Fibroblast of skin of scalp (primary cell): ENCODE measurements at places on chromosomes 12 and 14.
A peak's percentile ranks its signal among the peaks of the same experiment; 100 is the strongest.

DNA sequence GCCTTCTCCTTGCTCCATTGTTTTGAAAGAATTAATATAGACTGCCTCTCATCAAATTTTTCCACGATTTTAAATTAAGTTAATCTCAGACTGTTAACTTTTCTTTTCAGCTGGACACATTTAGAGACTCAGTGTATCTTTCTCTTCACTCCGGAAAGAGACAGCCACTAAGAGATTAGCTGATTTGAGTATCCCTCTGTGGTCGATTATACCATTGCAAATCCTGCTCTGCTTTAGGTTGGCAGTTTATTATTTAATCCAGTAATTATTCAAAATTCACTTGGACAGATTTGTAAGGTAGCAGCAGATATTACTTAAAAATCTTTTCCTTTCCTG is 588 bp upstream of the TWF1 start:
- DNase-seq, result no peak

DNA sequence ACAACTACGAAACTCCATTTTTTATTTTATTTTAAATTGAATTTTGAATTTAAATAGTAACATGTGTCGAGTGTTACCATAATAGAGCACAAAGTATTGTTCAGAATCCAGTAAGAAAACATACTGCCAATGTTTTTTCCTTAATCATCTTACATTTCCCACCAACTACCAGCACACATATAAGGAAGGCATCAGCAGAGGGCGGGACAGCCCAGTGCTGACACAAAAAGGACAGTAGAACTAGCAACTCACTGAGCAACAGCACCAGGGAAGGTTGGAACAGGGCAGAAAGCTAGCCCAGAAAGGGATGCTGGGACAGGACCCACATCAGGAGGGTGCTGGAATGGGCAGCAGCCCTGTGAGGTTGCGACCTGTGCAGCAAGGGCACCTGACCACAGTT is 43.9 kb downstream of the DICER1 start:
- no peak for DNase-seq

DNA sequence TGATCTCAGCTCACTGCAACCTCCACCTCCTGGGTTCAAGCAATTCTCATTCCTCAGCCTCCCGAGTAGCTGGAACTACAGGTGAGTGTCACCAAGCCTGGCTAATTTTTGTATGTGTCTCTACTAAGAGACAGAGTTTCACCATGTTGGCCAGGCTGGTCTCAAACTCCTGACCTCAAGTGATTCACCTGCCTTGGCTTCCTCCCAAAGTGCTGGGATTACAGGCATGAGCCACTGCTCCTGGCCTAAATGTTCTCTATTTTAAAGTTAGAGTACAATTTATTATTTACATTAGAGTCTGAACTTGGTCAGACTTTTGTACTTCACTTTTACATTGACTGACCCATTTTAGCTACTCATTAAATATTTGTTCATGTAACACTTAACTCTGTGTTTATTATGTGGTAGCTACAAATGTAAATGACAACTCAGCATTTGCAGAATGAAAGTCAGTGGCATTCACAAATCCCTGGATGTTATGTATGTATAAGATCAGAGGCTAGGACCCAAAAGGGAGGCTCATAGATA is 409.6 kb downstream of the APAF1 start:
- DNase-seq, result peak; percentile 4

DNA sequence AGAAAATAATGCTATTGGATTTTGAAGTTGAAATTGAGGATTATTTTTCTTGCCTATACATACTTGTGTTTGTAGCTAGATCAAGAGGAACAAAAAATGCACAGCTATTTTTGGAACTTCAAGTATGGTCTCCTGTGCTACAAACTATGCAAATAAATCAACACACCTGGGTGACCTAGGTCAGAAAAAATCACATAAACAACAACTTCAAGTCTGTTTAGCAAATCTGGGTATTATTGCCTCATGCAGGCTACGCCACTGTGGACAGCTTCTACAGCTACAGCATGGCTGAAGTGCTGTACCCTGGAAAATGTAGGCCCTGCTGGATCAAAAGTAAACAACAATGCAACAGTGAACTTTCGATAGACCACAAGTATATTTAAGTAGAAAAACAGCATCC is 87.5 kb downstream of the SLC6A15 start:
- no peak for DNase-seq

GRCh38 chr14:68099495-68100045 is 280.0 kb downstream of the RAD51B start:
- no peak for DNase-seq

- no peak for DNase-seq
Measured at GRCh38 chr12:110006115-110006514, 6.9 kb downstream of the ANKRD13A start.

DNA sequence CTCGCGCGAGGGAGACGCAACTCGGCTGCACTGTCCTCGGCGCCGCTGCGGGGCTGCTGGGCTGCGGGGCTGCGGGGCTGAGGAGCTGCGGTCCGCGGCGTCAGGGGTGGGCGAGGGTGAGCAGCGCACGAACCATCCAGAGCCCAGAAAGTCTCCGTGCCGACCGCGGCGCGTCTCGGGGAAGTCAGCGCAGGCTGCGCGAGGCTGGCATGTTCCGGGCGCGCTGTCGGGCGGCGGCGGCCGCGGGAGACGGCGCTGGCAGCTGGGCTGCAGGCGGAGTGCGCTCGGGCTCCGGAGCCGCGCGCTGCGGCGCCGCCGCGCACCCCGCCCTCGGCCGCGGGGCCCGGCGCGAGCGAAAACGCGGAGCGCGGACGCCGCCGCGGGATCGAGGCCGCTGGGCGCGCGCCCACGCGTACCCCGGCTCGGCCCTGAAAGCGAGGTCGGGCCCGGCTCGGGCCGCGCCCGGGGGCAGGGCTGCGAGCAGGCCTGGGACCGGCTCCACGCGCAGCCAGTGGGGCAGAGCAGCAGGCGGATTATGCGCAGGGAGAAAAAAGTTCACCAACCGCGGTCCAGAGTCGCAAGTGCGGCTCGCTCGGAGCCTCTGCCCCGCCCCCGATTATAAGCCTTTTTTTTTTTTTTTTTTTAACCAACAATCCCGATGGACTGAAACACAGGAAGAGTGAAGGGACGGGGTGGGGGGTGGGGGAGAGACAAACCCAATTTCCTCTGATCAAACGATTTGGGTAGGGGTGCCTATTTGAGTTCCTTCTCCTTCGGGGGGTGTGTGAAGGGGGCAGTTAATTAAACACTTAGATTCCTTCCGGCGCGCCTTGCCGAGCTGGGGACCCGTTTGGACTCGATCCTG is at the start of gene PRICKLE1:
TSS of gene PRICKLE1 (minus strand) at position 282 of the 865 bp plus-strand sequence. CDS start 117,230 bp downstream, outside the sequence.
- DNase-seq, result peak; percentile 62

- DNase-seq, result no peak
Measured at GRCh38 chr12:39692258-39692853, 72.8 kb upstream of the ABCD2 start.

DNA sequence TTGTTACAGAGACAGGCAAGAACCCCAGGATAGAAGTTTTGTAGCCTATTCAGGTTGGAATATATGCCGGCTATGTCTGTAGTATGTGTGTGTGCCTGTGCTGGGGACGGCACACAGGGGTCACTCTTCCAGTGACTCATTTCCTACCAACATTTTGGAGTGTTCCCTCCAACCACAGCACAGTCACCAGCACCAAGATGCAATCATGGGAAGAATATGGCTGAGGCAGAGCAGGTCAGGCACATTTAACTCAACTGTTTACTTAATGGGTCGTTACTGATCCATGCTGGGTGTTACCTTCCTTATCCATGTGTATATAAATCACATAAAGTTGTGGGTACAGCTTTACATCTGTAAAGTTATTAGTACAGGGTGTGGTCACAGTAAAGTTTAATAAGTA is 178.3 kb downstream of the PRKD1 start:
- peak; percentile 44 for DNase-seq

DNA sequence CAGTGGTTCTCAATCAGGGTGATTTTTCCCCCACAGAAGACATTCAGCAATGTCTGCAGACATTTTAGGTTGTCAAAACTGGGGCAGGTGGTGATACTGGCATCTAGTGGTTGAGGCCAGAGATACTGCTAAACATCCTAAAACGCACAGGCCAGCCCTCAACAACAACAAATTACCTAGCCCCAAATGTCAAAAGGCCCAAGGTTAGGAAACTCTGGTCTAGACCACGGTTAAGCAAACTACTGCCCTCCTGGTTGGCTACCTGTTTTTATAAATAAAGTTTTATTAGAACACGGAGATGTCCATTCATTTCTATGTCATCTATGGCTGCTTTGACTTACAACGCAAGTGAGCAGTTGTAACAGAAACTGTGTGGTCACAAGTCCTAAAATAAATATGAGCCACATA is 186.7 kb downstream of the EFCAB11 start:
- DNase-seq, result peak; percentile 63

- no peak for DNase-seq
Measured at GRCh38 chr14:63857466-63858030, 4.7 kb downstream of the SYNE2 start.

- no peak for DNase-seq
Measured at GRCh38 chr14:94819531-94819930, 49.6 kb upstream of the GSC start.

GRCh38 chr14:101019541-101019940 is 116.0 kb upstream of the RTL1 start:
- DNase-seq, result peak; percentile 13

- DNase-seq, result peak; percentile 38
Measured at GRCh38 chr12:93089805-93090569, 160.9 kb upstream of the EEA1 start.

GRCh38 chr14:24911324-24912109 is 138.4 kb downstream of the STXBP6 start:
- DNase-seq, result peak; percentile 87

- no peak for DNase-seq
Measured at GRCh38 chr14:64442300-64442988, 22.9 kb upstream of the AKAP5 start.

DNA sequence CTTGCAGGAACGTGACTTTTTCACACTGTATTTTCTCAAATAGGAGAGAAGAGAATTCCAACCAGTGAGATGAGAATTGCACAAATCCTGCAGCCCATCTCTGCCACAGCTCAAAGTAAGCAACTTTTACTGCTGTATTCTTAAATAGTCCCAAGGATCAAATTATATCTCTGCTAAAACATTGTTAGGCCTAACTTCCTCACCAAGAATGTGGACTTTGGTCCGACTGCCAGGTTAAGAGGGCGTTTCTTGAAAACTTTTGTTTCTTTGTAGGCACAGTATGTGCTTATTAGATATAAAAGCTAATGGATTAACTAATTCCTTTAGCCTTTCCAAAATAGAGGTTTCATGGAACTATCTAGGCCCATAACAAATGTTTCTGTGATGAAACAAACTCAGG is 61.4 kb upstream of the IFNG-AS1 start:
- no peak for DNase-seq

DNA sequence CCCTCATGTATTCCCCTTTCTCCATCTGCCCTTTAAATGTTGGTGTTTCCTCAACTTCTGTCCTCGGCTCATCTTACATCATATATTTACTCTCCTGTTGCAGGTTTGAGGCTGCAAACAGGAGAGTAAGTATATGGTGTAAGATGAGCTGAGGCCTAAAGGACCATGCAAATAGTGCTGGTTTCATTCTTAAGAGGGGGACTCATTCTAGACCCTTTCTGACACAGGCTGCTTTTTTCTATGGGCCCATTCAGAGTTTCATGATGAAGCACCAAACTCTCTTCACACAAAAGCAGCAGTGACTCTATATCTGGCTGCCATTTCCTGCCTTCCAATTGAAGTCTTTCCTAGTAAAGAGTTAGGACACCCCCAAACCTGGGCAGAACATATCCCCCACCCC is 218.5 kb downstream of the PHLDA1 start:
- DNase-seq, result no peak

DNA sequence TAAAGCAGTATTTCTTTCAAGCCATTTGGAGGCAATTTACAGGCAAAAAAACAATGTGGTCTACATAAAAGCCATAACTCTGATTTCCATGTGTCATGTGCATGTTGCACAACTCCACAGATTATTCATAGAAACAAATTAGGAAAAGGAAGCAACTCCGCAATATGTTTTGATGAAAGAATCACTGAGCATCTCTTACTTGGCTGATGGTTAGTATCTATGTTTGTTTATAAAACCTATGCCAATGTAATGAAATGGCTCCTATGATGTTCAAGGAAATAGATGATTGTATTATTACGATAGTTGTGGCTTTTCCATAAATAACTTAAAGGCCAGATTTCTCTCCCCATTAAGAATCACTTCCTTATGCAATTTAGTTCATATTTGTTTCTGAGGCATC is 373.7 kb downstream of the CCDC91 start:
- DNase-seq, result peak; percentile 54

DNA sequence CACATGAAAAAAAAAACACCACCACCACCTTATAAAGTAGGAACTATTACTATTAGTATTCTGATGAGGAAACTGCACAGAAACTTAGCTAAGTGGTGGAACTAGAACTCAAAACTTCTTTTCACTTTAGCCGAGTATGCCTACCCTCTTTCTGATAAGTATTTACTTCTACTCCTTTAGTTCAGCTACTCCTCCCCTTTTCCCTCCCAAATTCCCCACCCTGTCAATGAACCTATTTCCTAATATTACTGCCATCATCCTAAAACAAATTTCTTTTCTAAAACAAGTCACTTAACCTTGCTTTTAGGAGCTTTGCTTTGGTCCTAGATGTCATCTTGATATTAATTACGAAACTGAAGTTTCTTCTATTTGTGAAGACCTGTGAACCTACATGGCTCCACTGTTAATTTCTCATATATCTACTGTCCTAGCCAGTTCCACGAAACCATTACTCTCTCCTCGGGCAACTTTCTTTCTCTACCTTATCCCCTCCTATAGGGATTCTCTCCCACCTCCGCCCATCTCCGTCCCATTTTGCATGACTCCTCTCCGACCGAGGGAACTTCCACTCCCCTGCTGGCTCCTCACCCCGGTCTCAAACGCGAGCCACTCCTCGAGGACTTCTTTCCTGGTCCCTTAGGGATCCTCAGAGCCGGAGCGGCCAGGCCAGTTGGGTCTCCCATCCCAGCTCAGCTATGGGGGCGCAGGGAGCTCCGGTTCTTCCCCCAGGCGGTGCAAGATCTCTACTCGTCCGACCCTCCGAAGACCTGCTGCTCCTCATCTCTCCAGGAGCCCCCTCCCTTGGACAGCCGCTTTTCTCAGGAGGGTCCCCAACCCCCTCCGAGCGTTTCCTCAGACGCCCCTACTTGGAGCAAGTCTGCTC is 1.1 kb downstream of the NUMB start:
- DNase-seq, result peak; percentile 25

- DNase-seq, result peak; percentile 78
Measured at GRCh38 chr12:116159175-116159574, 118.3 kb downstream of the MED13L start.

- no peak for DNase-seq
Measured at GRCh38 chr12:93573552-93574223, 1.2 kb downstream of the SOCS2 start.

- no peak for DNase-seq
Measured at GRCh38 chr12:108772891-108773797, 41.8 kb upstream of the CORO1C start.

- DNase-seq, result peak; percentile 96
Measured at GRCh38 chr12:115404761-115405470, 720.9 kb upstream of the TBX3 start.

- DNase-seq, result no peak
Measured at GRCh38 chr14:99134516-99135046, 137.4 kb downstream of the BCL11B start.

- DNase-seq, result no peak
Measured at GRCh38 chr12:121441555-121441954, 41.6 kb downstream of the RNF34 start.
